Activated CD4-positive, CD25-positive, alpha-beta regulatory T cell treated with anti-CD3 and anti-CD28 coated beads, Interleukin-2, amount 50 U/mL, for 16 hours (primary cell): ENCODE measurements at places on chromosomes 16 and 17.
A peak's percentile ranks its signal among the peaks of the same experiment; 100 is the strongest.

- DNase-seq: no peak
Observed at GRCh38 chr17:16438173-16438556, 22.8 kb downstream of the TRPV2 start.

- no peak for DNase-seq
Observed at GRCh38 chr17:79077587-79077986, 3.0 kb downstream of the ENGASE start.

GRCh38 chr17:77409282-77410161 lies 268.8 kb downstream of the SEC14L1 start:
- no peak for DNase-seq

- DNase-seq: no peak
Observed at GRCh38 chr17:13642188-13642587, 40.5 kb upstream of the HS3ST3A1 start.

DNA sequence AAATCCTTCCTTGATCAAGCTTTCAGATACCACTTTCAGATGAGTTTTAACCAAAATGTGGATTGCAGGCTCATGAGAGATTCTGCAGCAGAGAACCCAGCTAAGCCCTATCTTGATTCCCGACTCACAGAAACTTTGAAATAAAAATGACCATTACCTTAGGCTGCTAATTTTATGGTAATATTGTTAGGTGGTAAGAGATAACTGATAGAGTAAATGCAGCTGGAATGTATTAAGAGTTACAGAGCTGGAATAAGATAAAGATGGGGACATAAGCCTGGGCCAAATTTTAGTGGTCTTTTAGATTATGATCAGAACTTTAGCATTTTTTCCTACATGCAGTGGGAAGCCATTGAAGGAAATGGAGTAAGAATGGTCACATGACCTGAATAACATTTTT lies 1074.0 kb downstream of the CDH11 start:
- no peak for DNase-seq

DNA sequence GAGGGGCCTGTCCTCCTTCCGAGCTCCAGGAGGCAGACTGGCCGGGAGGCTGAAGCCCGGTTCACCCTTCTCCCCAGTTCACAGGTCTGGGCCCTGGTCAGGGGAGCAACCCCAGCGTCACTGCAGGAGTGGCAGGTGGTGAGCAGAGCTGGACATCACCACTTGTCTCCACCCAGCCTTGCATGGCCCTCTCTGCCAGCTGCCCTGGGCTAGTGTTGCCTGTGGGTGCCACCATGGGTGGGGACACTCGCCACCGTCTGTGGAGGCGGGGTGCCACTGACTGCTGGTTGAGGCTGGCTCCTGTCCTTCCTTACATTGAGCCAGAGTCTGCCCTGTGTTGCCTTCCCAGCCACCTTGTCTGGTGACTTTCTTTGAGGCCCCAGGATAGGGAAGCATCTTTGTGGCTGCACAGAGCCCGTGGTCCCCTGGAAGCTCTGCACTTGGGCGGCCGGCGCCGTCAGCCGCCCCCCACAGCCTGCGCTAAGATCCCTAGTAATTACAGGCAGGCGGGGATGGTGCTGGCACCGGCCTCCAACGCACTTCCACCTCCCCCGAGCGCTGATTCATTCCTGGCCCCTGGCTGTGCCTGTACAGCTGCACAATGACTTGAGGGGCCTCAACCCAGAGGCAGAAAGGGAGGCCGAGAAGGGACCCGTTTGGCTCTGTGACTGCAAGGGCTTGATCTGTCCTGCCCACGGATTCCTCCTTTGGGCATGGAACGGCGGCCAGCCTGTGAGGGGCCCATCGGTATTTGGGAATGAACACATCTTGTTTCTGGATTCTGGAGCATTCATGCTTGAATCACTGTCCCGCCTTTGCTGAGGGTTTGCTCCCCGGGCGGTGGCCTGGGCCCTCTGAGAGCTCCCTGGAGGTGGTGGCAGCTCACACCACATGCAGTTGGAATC lies 5.2 kb downstream of the BAIAP2 start:
- DNase-seq: no peak

GRCh38 chr17:63173450-63173849 lies 207.4 kb downstream of the TANC2 start:
- no peak for DNase-seq

DNA sequence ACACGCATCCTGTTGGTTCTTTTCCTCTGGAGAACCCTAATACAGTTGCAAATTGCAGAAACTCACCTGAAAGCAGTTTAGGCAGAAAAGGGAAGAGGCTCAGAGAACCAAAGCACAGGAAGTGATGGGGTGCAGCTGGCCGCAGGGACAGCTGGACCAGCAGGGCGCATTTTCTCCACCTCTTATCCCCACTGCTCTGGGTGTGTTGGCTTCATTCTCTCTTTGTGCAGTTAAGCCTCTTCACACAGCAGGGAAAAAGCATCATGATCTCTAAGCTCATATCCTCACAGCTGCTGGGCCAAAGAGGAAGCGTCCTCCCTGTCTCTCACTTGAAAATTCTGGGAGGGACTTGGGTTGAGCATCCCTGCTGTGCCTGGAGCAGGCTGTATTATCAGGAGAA lies 20.0 kb upstream of the LRRC75A start:
- DNase-seq: no peak

GRCh38 chr16:1998852-1999801 lies 9.4 kb downstream of the SYNGR3 start:
- no peak for DNase-seq

- no peak for DNase-seq
Observed at GRCh38 chr16:30697264-30698138, 1.5 kb upstream of the SRCAP start.

GRCh38 chr16:87560428-87561199 lies 41.7 kb upstream of the JPH3 start:
- DNase-seq: no peak

- DNase-seq: no peak
Observed at GRCh38 chr16:57137566-57138273, 45.3 kb downstream of the CPNE2 start.

- DNase-seq: no peak
Observed at GRCh38 chr17:32502710-32503109, 15.9 kb downstream of the CDK5R1 start.

DNA sequence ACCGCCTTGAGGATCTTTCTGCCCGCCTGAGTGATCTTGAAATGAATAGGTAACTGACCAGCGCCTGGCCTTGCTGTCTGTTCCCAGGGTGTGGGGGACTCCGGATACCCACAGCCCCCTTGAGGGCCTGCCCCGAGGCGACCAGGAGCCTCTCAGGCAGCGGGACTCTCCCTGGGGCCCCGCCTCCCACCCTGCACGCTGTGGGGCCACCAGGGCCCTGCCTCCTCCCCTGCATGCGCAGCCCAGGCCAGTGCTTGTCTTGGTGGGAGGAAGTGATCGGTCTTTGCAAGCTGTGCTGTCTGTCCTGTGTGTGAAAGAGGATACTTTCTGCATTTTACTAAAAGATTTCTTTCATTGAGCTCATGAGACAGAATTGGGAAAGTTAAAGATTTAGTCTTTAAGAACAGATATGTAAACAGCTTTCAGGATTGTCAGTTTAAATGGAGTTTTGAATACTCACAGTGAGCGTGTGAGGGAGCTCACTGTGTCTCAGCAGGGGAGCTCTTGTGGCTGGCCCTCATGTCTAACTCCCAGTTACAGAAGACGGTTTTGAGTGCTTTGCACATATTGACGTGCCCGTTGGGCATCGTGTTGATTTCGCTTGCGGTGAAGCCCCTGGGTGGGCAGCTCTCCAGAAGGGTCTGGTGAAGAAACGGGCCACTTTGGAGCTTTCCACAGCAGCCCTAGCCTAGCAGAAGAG lies 36.1 kb upstream of the CAPN15 start:
- no peak for DNase-seq

DNA sequence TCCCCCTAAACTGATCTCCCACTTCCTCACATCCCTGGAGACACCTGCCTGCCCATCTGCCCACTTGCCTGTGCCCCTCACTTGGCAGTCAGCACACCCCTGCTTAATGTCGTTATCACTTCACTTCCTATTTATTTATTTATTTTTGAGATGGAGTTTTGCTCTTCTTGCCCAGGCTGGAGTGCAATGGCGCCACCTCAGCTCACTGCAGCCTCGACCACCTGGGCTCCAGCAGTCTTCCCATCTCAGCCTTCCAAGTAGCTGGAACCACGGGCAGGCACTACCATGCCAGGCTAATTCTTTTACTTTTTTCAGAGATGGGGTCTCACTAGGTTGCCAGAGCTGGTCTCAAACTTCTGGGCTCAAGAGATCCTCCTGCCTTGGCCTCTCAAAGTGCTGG lies 23.5 kb upstream of the PHOSPHO1 start:
- DNase-seq: no peak

DNA sequence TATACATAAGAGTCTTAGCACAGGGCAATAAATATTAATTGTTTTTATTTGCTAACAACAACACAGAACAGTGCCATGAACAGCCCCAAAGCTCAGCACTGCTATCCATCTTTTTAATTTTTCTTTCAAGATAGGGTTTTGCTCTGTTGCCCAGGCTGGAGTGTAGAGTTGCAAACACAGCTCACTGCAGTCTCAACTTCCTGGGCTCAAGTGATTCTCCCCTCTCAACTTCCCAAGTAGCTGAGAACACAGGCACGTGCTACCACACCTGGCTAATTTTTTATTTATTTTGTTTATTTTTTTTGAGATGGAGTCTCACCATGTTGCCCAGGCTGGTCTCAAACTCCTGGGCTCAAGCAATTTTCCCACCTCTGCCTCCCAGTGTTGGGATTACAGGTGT lies 47.6 kb upstream of the AKAP1 start:
- DNase-seq: no peak

DNA sequence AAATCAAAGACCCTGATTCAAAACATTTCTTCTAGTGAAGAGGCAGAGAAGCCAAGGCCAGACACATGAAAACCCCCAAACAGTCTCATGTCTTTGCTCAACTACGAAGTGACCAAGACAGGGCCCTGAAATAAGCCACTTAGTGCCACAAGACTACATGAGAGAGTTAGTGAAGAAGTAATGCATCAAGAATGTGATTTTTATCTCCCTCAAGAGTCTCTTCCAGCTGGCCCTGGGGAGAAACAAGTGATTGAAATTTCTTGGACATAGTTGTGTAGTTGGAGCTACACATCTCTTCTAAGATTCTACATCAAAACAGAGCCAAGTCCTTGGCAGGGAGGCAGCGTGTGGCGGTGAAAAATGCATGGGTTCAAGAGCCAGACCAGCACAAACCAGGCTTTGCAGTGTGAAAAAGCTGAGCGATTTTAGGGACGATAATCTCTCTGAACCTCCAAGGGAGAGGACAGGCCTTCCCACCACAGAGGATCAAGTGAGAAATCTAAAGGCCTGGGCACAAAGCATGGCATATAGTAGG lies 30.6 kb downstream of the LYRM1 start:
- no peak for DNase-seq

GRCh38 chr17:16943541-16944333 lies 28.2 kb downstream of the TNFRSF13B start:
- DNase-seq: no peak

GRCh38 chr16:84637709-84638108 lies 10.6 kb upstream of the KLHL36 start:
- DNase-seq: no peak

- DNase-seq: peak; percentile 91
Observed at GRCh38 chr17:50866261-50866949, at the start of gene TOB1. Gene TOB1 (minus strand): TSS chr17:50866354. CDS start chr17:50864017, 2,337 bp downstream.

GRCh38 chr17:31597646-31598398 lies 206.3 kb downstream of the RAB11FIP4 start:
- DNase-seq: no peak

- no peak for DNase-seq
Observed at GRCh38 chr17:82503094-82503727, 16.3 kb upstream of the FOXK2 start.
